ENCODE measurements at places on chromosomes 12 and 14. TPM values are rescaled to one million over a fixed set of nuclear protein-coding genes. Genes with fewer than 3 reads are reported as not detected.

DNA sequence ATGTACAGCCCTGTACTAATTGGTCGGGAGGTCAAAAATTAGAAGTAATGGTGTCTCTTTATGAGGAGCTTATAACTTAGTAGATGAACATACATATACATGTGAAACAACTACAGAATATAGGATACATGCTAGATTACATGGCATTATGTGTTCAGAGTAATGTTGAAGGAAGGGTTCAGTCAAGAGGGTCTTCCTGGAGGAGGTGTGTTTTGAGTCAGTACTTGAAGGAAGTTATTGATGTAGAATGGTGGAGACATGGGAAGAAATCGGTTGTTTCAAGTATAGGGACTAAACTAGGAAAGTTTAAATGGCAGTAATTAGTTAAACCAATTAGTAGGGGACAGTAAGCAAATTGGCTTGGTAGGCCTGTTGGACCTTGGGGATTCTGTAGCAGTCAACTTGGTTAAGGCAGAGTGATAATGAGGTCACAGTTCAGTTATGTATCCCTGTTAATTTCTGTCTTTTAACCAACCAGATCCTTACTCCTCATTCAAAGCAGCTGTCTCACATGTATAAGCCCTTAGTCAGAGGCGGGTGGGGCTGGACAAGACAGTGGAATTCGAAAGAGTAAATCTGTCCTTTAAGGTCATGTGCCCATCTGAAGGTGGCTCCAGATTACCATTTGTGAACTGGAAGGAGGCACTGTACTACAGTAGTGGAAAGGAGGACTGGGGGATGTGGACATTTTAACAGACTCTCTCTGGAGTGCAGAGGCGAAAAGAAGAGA, 3.5 kb upstream of the ANKRD52 start:
- DNase-seq, result no peak

The HOTAIR gene
- 1.6 TPM for polyA plus RNA-seq

DNA sequence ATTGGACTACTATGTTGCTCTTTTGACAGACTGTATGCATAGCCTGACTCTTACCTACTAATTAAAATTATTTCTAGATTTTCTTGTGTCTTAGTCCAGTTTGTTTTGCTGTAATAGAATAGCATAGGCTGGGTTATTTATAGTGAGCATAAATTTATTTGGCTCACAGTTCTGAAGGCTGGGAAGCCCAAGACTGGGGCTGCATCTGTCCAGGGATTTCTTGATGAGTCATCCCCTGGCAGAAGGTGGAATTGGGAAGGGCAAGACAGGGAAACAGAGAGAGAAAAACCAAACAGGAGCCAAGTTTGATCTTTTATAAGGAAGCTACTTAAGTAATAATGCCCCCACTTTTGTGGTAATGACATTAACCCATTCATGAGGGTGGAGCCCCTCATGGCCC, 759.2 kb upstream of the LRFN5 start:
- no peak for DNase-seq

DNA sequence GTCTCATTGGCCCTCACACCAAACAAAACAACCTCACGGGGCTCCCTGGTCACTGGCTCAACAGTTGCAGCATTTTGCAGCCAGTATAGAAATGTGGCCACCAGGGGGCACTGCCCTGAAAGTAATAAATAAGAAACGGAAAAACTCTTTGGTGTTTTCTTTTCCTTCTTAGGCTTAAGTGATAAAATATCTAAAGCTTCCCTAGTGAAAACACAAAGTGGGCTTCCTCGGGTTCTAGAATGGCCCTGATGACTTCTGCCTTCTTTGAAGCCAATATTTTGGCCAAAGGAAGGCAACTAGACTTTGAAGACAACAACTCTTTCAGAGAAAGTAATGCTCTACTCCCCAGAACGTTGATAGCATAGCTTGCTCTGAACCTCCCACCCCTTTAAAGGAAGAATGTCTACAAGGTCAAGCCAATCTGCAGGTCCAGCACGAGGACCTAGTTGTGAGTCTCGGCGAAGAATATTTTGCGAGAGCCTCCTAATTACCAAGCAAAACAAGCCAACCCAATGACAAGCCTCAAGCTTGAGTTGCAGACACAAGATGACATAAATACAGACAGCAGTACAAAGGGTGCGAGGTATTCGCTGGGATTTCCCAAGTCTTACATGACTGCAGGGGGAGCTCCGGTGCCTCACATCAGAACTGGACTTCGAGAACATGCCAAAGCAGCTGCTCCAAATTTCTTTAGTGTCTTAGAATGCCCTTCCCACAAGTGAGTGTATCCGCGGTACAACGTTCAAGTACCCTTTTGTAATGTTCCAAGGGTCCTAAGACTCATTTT, 2.6 kb downstream of the ITPK1 start:
- peak; percentile 78 for DNase-seq

GRCh38 chr12:88419794-88420193, 160.5 kb downstream of the KITLG start:
- DNase-seq, result no peak

The NYNRIN gene
- 44.1 TPM for polyA plus RNA-seq

The MPHOSPH9 gene
- 28.8 TPM for polyA plus RNA-seq

GRCh38 chr12:99277591-99278379, 369.8 kb upstream of the GARIN6 start:
- DNase-seq, result no peak

DNA sequence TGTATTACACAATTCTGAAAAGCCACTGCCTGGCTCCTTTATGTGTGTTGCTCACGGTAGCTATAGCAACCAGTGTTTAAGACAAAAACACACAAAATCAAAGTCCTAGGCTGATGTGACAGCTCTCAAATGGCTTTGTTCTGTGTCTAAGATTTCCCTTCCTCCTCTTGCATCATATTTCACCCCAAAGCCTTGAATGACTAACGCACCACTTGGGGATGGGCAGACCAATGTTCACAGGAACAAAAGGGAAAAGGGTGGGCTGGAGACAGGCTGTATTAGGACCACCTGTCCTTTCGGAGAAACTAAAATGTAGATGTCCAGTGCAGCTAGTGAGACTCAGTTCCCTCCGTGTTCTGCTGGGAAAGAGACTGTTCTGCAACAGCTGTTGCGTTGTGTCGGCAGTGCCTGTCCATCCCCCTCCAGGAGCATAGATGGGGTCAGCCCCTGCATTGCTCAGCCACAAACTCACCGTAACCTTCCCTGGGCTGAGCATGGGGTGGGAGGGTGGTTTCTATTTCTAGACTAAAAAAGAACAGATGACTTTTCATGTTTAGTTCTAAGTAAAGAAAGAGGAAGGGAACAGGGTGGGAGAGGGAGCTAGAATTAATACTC, 26.8 kb upstream of the DAAM1 start:
- peak; percentile 79 for DNase-seq

The TAS2R20 gene
- polyA plus RNA-seq, result 0.85 TPM

DNA sequence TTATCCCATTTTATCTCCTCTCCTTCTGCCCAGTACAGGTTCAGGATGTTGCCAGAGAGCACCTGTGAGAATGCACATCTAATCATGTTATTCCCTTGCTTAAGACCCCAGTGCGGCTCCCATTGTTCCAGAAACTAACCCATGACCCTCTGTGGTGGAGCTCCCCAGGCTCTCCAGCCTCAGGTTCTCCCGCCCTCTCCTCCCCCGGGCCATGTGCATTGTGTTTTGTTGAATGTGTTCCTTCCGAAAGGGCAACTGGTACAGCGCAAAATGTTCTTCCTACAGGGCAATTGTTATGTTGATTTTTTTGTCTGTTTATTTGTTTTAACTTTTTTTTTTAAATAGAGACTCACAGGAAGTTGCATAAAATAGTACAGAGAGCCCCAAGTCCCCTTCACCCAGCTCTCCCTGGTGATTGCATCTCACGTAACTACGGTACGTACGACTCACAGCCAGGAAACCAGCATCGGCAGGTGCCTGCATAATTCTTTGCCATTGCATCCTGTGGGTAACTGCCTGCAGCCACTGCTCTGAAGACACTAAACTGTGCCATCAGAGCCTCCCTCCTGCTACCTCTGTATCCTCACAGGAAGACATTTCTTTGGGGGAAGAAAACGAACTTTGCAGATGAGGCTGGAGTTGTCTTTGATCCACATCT, 31.2 kb downstream of the TMEM132C start:
- no peak for DNase-seq

GRCh38 chr14:87059060-87059839, 933.7 kb downstream of the GALC start:
- DNase-seq, result no peak

DNA sequence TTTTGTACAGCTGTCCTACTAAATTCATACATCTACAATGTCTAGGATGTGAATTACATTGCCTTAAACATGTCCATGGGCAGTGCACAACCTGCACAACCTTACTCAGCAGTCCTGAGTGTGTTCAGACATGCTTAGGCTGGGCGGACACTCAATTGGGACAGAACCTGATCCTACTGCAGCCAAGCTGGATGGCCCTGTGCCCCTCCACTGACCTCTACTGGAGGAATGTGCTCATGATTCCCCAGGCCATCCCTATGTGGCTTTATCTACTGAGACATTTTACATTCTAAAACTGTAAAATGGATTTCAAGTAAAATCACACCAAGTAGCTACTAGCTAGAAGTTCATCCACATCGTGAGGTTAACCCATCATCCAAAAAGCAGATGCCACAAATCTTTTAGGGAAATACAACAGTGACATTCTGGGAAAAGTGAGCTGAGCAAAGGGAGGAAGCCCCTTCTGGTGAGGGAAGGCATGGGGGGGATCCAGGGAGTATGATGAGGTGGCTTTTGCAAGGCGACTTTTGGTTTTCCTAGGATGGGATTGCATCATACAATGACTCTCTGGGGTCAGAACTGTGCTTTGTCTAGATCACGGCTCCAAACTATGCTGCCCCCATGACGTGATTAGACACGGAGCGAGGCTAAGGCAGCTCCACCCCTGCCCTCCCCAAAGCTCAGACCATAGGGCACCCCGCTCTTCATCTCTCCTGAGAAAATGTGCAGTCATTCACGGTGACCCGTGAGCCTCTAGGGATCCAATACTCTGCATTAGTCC, 911.7 kb upstream of the TMEM132C start:
- DNase-seq, result no peak

- DNase-seq, result no peak
These were observed 97.6 kb upstream of the ZDHHC17 start for GRCh38 chr12:76666290-76666835.

The KRT8 gene
- 234 TPM for polyA plus RNA-seq

GRCh38 chr12:92603741-92604432, 98.9 kb upstream of the PLEKHG7 start:
- no peak for DNase-seq

The PGF gene
- 7.2 TPM for polyA plus RNA-seq

- no peak for DNase-seq
These were observed 128.8 kb downstream of the SYNE2 start for GRCh38 chr14:63981569-63981968.

The OAS1 gene
- polyA plus RNA-seq, result 12.5 TPM

DNA sequence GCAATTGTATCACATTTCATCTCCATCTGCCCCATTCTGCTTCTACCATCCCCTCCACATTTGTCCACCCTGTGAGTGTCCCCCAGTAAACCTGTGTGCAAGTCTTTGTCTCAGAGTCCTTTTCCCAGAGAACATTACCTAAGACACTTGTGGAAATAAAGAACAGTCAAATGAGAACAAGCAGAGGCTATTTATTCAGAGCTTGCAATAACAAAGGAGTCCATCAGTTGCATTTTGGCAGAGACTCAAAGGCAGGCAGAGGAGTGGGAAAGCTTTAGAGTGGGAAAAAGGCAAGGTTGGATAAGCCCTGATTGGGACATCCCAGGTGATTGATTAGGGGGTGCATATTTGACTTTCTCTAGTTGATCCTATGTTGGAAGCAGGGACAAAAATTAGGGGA, 18.2 kb upstream of the PPFIBP1 start:
- DNase-seq, result no peak

DNA sequence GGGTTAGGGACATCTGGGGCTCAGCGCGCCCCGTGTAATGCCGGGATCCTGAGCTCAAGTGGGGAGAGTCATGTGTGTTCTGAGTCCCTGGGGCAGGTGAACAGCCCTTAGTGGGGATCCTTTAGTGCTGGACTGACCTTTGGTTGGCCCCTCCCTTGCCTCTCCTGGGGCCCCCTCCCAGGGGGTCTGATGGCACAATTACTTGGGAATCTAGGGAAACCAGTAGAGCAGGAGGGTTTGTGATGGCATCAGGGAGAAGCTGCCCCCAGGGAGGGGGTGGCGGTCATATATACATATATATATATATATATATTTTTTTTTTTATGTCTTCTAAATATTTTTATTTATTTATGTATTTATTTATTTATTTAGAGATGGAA, at the start of gene MORN3:
Gene MORN3 (minus strand): TSS at position 134 of the 380 bp plus-strand sequence. CDS start 171 bp downstream, outside the sequence.
- no peak for DNase-seq

DNA sequence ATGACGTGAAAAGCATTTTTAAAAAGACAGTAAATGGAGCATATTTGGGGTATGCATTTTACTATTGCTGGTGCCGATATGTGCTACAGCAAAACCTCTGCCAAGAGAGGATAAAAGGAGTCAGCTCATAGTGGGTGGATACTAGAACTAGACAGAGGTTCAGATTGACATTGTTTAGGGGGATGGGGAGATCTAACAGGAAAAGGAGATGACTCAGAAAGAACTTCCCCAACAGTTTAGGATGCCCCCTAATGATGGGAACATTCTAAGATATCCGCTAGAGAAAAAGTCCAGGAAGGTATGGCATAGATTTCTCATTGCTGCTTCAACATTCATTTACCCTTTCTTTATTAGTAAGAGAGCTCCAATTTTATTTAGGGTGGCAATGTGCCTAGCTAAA, 110.5 kb upstream of the CLEC14A start:
- DNase-seq, result no peak

- DNase-seq, result no peak
These were observed 23.1 kb downstream of the VASH1 start for GRCh38 chr14:76784266-76784874.

- no peak for DNase-seq
These were observed 25.4 kb downstream of the SRRM4 start for GRCh38 chr12:119006746-119007145.

DNA sequence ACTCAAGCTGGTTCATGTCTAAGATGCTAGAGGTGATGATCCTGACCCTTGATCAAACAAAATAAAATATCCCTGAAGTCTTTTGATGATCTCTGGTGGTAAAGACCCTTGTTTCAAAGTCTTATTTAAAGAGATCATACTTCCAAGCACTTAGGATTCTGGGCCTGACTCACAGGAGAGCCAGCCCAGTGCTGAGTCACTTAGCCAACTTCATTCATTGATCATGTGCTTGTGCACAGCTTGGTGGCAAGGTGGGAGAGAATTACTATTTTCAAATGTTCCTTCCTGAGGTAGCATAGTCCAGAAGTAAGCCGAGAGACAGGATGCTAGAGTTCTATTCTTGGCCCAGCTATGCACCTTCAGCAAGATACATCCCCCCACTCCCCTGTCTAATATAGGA, 40.6 kb downstream of the SCN8A start:
- no peak for DNase-seq

GRCh38 chr12:6061660-6062059, 62.8 kb downstream of the VWF start:
- DNase-seq, result no peak

The DBX2 gene
- not detected for polyA plus RNA-seq

The SEL1L gene
- polyA plus RNA-seq, result 69.6 TPM

All from renal pelvis (tissue), 12 donors.